Mesenteric fat pad (tissue), 1 donor: ENCODE measurements at places on chromosomes 16 and 17. TPM values are rescaled to one million over a fixed set of nuclear protein-coding genes. Genes with fewer than 3 reads are reported as not detected.

The OR1F1 gene
- total RNA-seq, result not detected

The EMC6 gene
- 34.7 TPM for total RNA-seq

The NKD1 gene
- 2.4 TPM for total RNA-seq

The LAT gene
- total RNA-seq, result 4.1 TPM

The PIPOX gene
- total RNA-seq, result 1.3 TPM

The AOC3 gene
- total RNA-seq, result 528 TPM
